Neural progenitor cell (in vitro differentiated cells): ENCODE measurements at places on chromosomes 13 and 19. TPM values are rescaled to one million over a fixed set of nuclear protein-coding genes. Genes with fewer than 3 reads are reported as not detected.

The RDH8 gene
- total RNA-seq, result not detected in 2 replicates

The SLC7A1 gene
- 12.4 and 16.2 TPM in 2 replicates for total RNA-seq

The SIGLECL1 gene
- total RNA-seq, result not detected in 2 replicates

The NLRP11 gene
- total RNA-seq, result not detected in 2 replicates

The STOML3 gene
- total RNA-seq, result 0.21 and 0.28 TPM in 2 replicates

The KCNJ14 gene
- 0.69 and 0.74 TPM in 2 replicates for total RNA-seq

The ZNF790 gene
- 13.7 and 18.8 TPM in 2 replicates for total RNA-seq

The IFI30 gene
- total RNA-seq, result 0.62 TPM in 1 of 2 replicates, not detected in the other

The ZIM2 gene
- not detected in 2 replicates for total RNA-seq

The BST2 gene
- 44.8 and 65.5 TPM in 2 replicates for total RNA-seq

The MIA gene
- not detected in 2 replicates for total RNA-seq

The NLRP4 gene
- total RNA-seq, result not detected in 2 replicates

The ZNF534 gene
- 0.43 and 0.62 TPM in 2 replicates for total RNA-seq

The PRODH2 gene
- total RNA-seq, result not detected in 2 replicates

The HOOK2 gene
- 14.3 and 25.1 TPM in 2 replicates for total RNA-seq

The CEACAM16 gene
- total RNA-seq, result not detected in 2 replicates

The RPL18 gene
- 1,962 and 2,391 TPM in 2 replicates for total RNA-seq

The NTF4 gene
- total RNA-seq, result 0.46 and 3.8 TPM in 2 replicates
